ENCODE measurements at places on chromosomes 3 and 15.

DNA sequence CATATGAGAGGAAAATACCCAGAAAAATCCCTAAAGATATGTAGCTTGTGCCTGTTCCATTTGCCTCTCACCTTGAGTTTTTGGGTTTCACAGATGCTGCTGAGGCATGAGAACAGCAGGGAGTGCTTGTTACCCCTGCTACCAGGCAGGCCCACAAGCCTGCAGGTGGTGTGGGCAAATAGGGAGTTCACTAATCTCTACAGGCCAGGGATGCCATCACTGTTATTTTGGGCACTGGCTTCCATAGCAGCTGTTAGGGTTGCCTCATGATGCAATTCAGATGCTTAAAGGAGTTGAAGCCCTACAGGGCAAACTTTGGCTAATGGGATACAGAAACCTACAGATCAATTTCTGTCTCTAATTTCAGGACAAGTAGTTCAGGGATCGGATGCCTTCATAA lies 873.5 kb downstream of the OTOL1 start:
- no peak for DNase-seq

DNA sequence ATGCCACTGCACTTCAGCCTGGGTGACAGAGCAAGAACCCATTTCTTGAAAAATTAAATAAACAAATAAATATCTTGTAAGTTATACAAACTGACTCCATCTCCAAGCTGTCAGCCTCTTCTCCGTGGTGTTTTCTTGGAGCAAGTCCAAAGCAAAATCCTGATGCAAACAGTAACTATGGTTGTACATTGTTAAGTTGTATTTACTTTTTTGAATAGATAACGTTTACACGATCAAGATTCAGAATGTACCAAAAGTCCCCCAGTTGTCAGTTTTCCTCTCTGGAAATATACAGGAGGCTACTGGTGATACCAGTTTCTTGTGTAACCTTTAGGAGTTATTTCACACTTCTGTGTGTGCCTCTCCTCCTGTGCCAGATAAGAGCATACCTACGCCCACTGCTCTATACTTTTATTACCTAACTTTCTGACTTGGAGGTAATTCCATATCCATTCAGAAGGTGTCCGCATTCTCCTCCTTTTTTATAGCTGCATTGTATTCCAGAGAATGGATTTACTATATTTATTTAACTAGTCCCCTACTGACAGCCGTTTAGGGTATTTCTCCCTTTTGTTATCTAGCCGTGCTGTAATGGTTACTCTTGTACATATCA lies 14.2 kb downstream of the CMTM7 start:
- no peak for DNase-seq

DNA sequence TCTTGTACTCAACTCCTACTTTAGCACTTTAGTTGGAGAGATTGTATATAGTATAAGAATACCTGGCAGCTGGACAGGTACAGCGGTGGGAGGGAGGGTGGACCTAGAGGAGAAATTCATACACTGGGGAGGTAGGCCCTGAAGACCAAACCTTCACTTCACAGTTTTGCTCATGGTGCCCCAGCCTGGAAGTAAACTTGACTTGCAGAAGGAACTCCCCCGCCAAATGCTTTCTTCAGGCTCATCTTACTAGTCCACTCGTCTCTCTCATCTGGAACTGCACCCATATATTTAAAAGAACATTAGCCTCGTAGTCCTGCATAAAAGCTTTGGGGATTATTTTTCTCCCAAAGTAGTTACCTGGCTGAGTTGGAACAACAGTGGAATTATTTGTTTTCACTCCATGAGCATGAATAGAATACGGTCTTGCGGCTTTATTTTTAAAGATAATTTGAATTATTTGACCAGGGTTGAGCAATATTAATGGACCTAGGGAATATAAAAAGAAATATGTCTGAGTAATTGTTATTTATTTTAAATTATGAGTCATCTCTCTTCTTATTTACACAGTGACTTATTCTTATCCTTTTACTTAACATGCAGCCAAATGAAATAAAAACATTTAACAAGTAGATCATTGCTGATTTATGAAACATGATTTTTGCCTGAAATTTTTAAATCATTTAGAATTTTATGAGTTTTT lies 25.5 kb upstream of the CP start:
- DNase-seq, result no peak

GRCh38 chr3:150764566-150764965 lies 1.6 kb upstream of the SIAH2 start:
- DNase-seq, result peak; percentile 23

- DNase-seq, result no peak
These were observed 7.0 kb downstream of the MAPKAPK3 start for GRCh38 chr3:50623840-50624474.

- peak; percentile 76 for DNase-seq
These were observed 72.7 kb downstream of the DZIP3 start for GRCh38 chr3:108662142-108662738.

DNA sequence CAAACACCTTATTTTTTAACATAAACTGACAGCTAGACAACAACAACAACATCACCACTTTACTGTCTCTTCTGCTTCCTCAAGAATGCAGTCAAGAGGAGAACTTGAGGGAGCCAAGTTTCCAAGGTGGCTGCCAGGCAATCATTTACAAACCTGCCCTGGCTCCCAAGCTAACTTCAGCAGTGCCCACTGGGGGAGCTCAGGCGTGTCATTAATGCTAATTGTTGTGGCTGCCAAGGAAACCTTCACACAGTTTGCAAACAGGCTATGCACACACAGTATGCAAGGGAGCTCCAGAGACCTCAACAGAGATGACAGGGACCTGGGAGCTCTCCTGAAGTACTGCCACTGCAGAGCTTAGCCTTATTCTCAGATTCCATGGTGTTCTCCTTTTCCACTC lies 2.1 kb downstream of the DZIP1L start:
- DNase-seq, result no peak

DNA sequence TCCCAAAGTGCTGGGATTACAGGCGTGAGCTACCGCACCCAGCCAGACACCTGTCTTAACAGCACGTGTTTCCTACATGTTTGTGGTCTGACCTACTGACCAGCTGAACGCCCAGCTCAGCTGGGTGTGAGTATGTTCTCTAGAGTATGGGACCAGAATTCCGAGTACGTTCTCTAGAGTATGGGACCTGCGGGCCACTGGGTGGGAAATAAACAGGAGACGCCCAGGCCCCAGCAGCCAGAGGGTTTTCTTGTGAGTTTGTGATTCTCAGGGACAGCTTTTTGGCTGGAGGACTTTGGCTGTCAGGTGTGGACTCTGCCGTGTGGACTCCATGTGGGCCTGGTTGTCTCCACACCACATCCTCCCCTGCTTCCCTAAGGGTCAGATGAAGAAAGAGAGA lies 87.3 kb downstream of the CHRD start:
- DNase-seq, result no peak

GRCh38 chr3:122782804-122783203 lies 10.8 kb downstream of the HSPBAP1 start:
- no peak for DNase-seq

GRCh38 chr3:23863060-23863459 lies 53.7 kb downstream of the NKIRAS1 start:
- DNase-seq, result no peak

DNA sequence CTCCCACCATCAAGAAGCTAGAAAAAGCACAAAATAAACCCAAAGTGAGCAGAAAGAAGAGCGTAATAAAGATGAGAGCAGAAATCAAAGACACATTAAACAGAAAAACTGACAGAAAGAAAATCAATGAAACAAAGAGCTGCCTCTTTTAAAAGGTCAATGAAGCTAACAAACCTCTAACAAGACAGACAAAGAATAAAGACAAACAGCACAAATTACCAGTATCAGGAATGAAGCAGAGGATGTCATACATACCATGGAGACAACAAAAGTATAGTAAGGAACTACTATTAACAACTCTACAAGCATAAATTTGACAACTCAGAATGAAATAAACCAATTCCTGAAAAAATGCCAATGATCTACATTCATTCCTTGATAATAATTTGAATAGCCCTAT lies 15.0 kb downstream of the C3orf70 start:
- DNase-seq, result no peak

DNA sequence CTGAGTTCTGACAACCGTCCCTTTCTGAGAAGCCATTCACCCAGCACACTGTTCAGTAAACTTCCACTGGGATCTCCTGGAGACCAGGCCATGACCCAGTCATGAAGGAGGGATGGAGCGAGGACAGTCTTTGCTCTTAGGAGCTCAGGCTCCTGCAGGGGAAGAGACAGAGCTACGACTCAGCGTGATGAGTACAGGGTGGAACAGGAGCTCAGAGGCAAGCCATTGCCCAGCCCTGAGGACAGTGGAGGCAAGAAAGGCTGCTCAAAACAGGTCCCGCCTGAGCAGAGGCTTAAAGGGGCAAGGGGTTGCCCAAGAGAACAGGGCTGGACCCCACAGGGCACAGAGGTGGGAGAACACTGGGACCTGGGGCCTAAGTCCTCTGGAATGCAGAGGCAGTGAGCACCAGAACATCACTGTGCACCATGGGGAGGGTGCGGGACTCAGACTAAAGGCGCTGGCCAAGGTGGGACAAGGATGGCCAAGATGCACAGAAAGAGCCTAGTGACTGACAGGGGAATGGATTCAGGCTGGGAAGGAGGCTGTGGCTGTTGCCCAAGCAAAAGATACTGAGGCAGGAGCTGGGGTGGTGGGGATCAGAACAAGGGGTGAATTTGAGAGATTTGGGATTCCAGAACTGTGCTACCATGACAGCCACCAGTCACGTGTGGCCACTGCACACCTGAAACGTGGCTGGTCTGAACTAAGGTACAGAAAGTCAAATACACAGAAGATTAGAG lies 25.8 kb downstream of the TMEM43 start:
- no peak for DNase-seq

GRCh38 chr3:117629505-117629904 lies 919.9 kb downstream of the TUSC7 start:
- no peak for DNase-seq

- DNase-seq, result no peak
These were observed 151.0 kb upstream of the THBS1 start for GRCh38 chr15:39429898-39430357.

- no peak for DNase-seq
These were observed 69.0 kb upstream of the HRH1 start for GRCh38 chr3:11085093-11085840.

GRCh38 chr3:64530434-64531049 lies 157.3 kb downstream of the ADAMTS9 start:
- DNase-seq, result peak; percentile 59

- DNase-seq, result no peak
These were observed 28.5 kb downstream of the ST3GAL6 start for GRCh38 chr3:98791341-98792325.

DNA sequence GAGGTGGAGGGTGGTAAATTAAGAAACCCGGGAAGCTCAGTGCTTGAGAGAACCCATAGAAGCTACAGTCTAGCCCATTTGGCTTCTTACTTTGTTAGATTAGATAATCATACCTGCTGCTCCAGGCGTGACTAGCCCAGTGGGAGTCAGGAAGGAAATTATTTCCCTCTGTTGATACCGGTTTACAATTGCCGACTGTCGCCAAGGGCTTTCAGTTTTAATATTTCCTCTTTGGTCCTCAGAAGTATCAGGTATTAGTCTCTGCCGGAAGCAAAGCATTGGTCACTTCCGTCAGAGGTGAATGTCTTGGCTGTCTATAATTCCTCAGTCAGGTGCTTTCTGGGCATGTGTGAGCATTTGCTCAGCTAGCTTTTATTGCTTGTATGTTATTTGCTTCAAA lies 75.2 kb downstream of the LPP start:
- DNase-seq, result no peak

GRCh38 chr3:72821161-72821781 lies 27.0 kb downstream of the SHQ1 start:
- DNase-seq, result no peak

DNA sequence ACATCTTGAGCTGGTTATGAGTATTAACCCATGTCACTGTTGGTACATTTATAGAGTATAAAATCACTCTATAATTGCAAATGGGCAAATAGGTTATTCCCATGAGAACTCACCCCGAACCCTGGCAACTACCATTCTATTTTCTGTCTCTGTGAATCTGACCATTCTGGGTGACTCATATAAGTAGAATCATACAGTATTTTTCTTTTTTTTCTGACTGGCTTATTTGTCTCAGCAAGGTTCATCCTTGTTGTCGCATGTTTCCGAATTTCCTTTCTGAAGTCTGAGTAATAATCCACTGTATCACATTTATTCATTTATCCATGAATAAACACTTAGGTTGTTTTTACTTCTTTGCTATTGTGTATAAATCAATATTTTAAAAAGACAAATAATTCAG lies 59.9 kb upstream of the CHRM5 start:
- DNase-seq, result no peak

- peak; percentile 18 for DNase-seq
These were observed 35.7 kb upstream of the GRAMD1C start for GRCh38 chr3:113802795-113803455.

GRCh38 chr3:123658852-123659206 lies 74.0 kb upstream of the HACD2 start:
- DNase-seq, result no peak

GRCh38 chr3:71130471-71131374 lies 452.8 kb downstream of the FOXP1 start:
- peak; percentile 78 for DNase-seq

- DNase-seq, result no peak
These were observed 199.6 kb downstream of the SLC9A9 start for GRCh38 chr3:143648708-143649107.

- DNase-seq, result no peak
These were observed 178.6 kb downstream of the SATB1 start for GRCh38 chr3:18246336-18247060.

DNA sequence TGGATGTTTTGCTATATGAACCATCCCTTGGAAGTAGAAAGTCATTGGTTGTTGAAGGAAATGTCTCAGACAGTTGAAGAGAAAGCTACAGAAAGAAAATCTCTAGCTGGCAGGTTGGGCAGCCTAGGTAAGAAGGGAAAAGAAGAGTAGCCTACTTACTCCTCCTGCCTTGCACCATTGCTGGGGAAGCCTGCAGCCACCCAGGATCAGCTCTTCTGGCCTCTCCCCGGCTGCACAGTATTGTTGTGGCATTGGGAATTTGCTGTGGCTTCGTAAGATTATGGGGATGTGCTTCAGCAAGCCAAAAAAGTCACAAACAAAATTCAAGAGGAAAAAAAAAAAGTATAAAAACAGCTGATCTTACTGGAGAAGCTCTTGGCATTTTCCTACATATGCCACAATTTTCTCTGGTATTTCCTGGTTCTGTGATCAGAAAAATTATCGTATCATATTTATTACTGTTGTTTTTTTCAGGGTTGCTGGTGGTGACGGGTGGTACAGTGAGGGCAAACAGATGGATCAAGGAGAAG lies 154.2 kb downstream of the TIGIT start:
- DNase-seq, result no peak

- DNase-seq, result peak; percentile 2
These were observed 48.5 kb upstream of the SH3GL3 start for GRCh38 chr15:83398626-83399025.

- DNase-seq, result no peak
These were observed 62.9 kb downstream of the HMCES start for GRCh38 chr3:129341331-129342141.

DNA sequence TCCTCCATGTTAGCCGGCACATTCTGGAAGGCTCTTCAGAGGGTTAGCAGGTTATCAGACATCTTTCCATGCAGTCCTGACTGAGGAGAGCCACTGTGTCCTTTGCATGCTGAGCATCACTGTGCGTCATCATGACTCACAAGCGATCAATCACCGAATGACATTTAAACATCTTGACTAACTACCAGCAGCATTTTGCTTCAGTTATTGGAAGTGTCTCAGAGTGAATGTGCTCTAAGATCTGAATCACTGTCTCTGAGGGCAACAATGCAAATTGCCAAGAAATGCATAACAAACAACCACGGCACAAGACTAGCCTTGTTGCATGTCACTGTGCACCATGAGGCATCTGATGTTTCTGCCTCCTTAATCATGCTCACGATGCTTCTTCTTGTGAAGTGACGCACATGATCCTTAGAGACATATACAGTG lies 18.3 kb upstream of the ATP8B4 start:
- DNase-seq, result no peak

GRCh38 chr3:176978441-176978840 lies 218.8 kb downstream of the TBL1XR1 start:
- DNase-seq, result no peak
